NCI-H187 (cell line): ENCODE measurements at places on chromosomes 16 and 17.

DNA sequence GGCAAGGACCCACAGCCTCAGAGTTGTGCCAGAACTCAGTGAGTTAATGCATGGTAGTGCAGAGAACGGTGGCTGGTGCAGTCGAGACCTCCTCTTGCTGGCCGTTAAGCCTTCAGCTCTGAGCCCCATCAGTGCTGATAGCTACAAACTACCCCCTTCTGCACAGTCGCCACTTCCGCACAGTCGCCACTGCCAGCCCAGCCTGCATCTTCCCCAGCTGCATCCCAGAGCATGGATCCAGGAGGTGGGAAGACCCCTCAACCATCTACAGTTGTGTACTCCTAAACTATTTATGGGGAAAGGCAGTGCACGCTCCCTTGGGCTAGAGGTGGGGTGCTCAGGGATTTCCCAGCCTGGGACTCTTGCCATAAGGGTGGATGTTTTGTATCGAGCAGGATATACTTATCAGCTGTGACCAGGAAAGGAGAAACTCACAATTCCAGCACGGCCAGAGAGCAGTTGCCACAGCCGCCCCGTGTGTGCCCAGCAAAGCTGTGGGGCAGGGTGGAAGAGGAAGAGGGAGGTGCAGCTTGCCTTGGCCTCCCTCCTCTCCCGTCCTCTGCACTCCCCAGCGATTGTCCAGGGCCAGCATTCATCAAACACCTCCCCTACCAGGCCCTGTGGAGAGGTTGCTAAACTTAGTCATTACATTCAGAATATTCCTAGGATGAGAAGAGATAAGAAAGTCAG, 49.5 kb upstream of the CMIP start:
- DNase-seq, result no peak

- DNase-seq, result no peak
Measured at GRCh38 chr16:19844945-19845641, 39.6 kb downstream of the GPRC5B start.

GRCh38 chr17:73603971-73604370, 40.3 kb downstream of the SDK2 start:
- DNase-seq, result no peak

DNA sequence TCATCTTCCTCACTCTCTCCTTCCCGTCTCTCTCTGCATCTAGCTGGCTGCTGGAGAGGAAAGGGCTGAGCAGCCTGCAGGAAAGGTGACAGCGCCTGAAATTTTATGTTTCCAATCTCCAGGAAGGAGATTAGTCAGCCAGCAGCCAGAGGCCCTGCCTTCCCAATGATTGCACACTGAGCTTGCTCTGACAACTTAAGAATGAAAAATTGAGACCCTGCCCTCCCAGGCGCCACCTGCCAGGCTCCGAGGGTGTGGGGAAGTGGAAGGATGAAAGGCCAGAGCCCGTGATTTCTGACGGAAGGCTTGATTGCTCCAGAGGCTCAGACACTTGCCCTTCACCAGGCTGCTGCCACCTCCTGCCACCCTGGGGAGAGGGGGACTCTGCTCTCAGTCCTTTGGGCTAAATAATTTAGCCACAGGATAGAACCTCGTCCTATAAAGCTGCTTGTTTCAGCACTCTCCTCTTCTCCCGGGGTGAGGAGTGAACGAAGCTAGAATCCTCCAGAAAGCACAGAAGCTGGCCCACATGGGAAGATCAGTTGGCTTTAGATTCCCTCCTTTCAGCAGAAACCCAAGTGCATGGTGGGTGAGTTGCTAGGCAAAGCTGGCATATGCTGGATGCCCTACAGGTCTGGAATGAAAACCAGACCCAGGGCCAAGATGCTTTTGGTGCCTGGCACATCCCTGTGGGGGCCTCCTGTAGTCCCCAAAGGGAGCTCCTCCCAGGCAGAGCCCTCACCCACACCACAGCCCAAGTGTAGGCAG, 33.5 kb downstream of the GRIN2C start:
- no peak for DNase-seq

- no peak for DNase-seq
Measured at GRCh38 chr16:50634947-50635346, 46.2 kb downstream of the SNX20 start.

GRCh38 chr16:75761108-75761507, 34.8 kb upstream of the CPHXL start:
- no peak for DNase-seq

DNA sequence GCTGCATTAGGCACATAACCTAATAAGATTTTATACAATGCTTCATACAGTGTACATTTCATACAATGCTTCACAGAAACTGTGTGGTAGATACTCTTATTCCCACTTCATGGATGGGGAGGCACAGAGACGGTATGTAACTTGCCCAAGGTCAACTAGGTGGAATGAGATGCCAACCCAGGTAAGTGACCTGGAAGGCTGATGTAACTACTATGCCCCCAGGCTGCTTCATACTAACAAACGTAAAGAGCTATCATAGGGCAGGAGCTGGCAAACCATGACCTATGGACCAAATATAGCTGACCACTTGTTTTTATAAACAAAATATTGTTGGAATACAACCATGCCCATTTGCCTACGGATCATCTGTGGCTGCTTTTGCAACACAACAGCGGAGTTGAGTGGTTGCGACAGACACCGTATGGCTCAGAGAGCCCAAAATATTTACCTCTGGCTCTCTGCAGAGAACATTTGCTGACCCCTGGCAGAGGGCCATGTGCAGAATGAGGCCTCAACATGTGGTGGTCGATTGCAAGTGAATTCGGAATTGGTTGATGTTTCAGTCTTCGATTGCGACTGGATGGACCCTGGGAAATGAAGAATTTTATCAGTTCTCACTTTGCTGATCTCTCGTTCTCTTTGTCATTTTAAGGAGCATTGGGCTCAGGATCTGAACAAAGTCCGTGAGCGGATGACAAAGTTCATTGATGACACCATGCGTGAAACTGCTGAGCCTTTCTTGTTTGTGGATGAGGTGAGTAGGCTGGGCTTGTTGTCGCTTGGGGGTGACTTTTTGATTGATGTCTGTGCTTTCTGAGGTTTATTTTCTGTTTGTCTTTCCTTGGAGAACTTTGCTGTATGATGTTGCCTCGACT, 109.7 kb downstream of the PLCG2 start:
- no peak for DNase-seq

DNA sequence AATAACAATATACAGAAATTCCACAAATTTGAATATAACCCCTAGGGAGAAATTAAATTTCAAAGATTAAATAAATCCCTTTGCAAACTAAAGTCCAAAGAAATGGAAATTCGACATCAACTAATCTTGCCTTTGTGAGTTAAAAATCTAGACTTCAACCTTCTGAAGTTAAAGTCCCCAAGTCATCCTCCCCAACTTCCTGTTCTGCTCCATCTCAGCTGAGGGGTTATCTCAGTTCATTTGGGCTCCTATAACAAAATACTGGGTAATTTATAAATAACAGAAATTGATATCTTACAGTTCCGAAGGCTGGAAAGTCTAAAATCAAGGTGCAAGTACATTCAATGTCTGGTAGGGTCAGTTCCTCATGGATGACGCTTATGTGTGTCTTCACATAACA, 22.8 kb upstream of the KDM6B start:
- DNase-seq, result no peak

DNA sequence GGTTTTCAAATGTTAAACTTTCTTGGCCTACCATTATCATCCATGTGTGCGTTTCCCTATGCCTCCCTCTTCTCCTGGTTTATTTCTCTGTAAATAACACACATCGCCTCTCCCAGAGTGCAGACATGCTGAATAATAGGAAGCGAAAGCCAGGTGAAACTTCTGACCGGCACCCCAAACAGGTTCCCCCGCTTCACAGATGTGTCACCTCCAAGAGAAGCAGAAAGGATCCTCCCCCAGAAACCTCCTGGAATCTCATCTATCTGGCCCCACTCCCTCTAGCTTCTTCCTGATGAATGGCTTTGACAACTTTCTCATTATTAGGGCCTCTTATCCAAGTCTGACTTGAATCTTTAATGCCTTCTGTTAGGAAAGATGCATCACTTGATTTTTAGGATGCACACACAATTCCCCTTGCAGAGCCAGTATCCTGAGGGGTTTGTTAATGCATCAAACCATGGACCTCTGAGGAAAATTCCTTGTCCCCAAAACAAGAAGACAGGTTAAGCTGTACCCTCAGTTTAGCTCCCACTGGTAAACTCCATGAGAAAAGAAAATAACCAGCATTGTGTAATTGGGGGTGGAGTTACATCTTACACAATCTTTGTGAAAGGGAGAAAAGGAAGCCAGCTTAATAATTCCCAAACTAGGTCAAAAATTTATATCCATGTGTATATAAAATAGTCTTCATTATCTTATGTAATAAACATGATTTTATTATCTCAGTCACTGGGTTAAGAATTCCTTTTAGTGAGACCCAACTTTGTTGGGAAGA, 20.1 kb upstream of the HYDIN start:
- no peak for DNase-seq

- no peak for DNase-seq
Measured at GRCh38 chr17:50036455-50037261, 19.3 kb upstream of the ITGA3 start.

DNA sequence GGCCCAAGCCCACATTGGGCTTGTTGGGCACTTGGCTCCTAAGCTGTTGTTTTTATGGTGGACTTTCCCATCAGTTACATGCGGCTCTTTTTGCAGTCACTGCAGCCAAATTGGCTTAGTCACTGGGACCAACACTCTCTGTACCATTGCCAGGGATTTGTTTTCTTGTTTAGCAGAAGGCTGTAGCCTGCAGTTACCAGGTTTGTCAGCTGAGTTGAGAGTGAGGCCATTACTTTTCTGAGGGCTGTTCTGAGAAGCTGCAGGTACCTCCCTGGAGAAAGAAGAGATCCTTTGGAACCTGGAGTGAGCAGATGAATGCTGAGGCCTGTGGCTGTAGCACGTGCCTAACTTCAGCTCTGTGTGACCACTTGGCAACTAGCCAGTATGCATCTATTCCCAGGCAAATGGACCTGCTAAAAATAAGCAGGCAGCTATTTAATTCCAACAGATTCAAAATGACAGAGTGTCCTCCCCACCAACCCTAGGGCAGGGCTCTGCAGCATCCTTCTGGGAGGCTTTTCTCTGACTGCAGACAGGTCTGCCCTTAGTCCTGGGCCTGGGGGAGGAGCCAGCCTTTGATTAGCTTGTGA, 12.9 kb downstream of the AKAP1 start:
- no peak for DNase-seq

- no peak for DNase-seq
Measured at GRCh38 chr16:85162478-85163277, 50.4 kb upstream of the CIBAR2 start.

DNA sequence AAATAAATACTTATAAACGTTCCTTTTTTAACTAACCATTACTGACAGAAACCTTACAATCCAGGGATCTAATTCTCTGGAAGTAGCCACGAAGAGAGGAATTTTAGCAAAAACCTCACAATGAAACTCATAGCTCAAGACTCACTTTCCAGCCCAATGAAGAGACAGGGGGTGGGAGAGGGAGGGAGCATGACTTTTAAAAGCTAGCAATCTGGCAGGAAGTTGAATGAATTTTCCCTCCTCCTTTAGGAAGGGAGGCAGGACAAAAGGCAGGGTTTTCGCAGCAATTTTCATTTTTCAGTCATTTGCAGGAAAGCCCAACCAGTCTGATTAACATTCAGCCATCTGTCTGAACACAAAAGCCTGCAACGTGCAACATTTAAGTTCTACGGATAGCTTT, 381.5 kb upstream of the PSMD7 start:
- no peak for DNase-seq
